ENCODE measurements at places on chromosomes 1 and 21. TPM values are rescaled to one million over a fixed set of nuclear protein-coding genes. Genes with fewer than 3 reads are reported as not detected.

The CELA2B gene
- not detected for total RNA-seq

The C8A gene
- not detected for total RNA-seq

The MDM4 gene
- total RNA-seq = 86.1 TPM

The MFSD2A gene
- 6.8 TPM for total RNA-seq

The B3GALT5 gene
- total RNA-seq = 0.32 TPM
